ENCODE measurements at places on chromosomes 12 and 14.

GRCh38 chr12:19434538-19434937 is 4.8 kb upstream of the AEBP2 start:
- no peak overlapping the region for H3K27ac ChIP-seq
- H3K4me3 ChIP-seq: no peak overlapping the region
- H3K36me3 ChIP-seq: no peaks in the 10 kb centered on the region
- no peaks in the 10 kb centered on the region for H3K27me3 ChIP-seq

GRCh38 chr12:63876980-63877379 is 32.5 kb downstream of the SRGAP1 start:
- no peaks in the 10 kb centered on the region for H3K27me3 ChIP-seq
- H3K36me3 ChIP-seq: no peaks in the 10 kb centered on the region

- H3K27ac ChIP-seq: no peak overlapping the region
- no peak for DNase-seq
- no peaks in the 10 kb centered on the region for H3K4me1 ChIP-seq
Measured at GRCh38 chr12:2851931-2852330, 4.9 kb downstream of the TEX52 start.

DNA sequence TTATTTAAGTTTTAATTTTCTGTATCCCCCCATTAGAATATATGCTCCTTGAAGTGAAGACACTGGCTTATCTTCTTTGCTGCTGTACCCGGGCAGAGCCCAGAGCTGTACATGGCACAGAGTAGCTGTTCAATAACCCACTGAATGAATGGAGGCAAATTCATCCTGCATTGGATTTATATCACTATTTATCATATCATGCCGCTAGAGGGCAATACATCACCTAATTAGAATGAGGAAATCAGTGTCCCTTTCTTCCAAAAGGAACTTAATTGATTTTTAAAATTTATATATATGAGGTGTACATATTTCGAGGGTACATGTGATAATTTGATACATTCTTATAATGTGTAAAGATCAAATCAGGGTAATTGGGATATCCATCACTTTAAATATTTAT is 89.2 kb upstream of the TMEM260 start:
- H3K4me1 ChIP-seq: peaks cover 3% of the 10 kb centered on the region
- no peaks in the 10 kb centered on the region for H3K27me3 ChIP-seq
- no peak overlapping the region for H3K4me3 ChIP-seq
- H3K27ac ChIP-seq: no peak overlapping the region
- H3K36me3 ChIP-seq: no peaks in the 10 kb centered on the region

- H3K27me3 ChIP-seq: no peaks in the 10 kb centered on the region
- no peaks in the 10 kb centered on the region for H3K4me1 ChIP-seq
- H3K4me3 ChIP-seq: no peak overlapping the region
- H3K27ac ChIP-seq: no peak overlapping the region
Measured at GRCh38 chr12:81196595-81196994, 118.7 kb downstream of the ACSS3 start.

DNA sequence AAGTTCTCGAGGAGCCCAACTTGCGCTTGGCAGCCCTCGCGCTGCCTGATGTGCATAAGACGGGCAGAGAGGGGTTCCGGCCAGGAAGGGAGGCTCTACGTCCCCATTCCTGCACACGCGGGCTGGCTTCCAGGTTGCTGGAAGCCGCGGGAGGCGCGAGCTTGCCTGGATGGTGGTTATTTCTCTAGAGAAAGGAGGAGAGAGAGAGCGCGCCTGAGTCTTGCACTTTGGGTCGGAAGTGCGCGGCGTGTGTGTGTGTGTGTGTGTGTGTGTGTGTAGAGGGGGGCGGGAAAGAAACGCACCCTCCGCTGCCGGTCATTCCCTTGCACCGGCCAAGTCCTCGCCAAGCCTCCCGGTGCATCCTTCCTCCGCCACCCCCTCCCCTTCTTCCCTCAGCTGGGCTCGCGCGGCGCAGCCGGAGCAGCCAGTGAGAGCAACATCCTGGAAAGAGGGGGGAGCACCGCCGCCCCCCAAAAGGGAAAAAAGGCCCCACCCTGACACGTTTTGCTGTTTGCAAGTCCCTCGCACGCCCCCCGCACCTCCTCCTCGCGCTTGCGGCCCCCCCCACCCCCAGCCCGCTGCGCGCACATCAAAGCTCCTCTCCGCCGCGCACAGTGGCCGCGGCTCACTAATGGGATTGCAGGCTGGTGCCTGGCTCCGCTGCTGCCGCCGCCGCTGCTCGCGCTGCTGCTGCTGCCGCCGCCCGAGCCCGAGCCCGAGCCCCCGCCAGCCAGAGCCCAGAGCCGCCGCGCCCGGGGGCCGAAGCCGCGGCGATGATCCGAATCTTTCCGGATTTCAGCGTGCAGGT is 4.4 kb upstream of the NPAS3 start:
- no peak for DNase-seq
- no peaks in the 10 kb centered on the region for H3K36me3 ChIP-seq
- H3K4me3 ChIP-seq: no peak overlapping the region
- peaks cover 80% of the 10 kb centered on the region for H3K27me3 ChIP-seq
- no peak overlapping the region for H3K27ac ChIP-seq

- peak overlapping the region; percentile 54 for H3K4me3 ChIP-seq
- H3K36me3 ChIP-seq: no peaks in the 10 kb centered on the region
- no peak overlapping the region for H3K27ac ChIP-seq
- DNase-seq: peak; percentile 25
- no peaks in the 10 kb centered on the region for H3K27me3 ChIP-seq
Measured at GRCh38 chr14:49972823-49973222, 79.9 kb downstream of the ARF6 start.

- no peaks in the 10 kb centered on the region for H3K27me3 ChIP-seq
- no peak overlapping the region for H3K27ac ChIP-seq
- DNase-seq: no peak
- H3K4me1 ChIP-seq: no peaks in the 10 kb centered on the region
- no peak overlapping the region for H3K4me3 ChIP-seq
Measured at GRCh38 chr14:22519877-22520685, 68.9 kb downstream of the DAD1 start.

DNA sequence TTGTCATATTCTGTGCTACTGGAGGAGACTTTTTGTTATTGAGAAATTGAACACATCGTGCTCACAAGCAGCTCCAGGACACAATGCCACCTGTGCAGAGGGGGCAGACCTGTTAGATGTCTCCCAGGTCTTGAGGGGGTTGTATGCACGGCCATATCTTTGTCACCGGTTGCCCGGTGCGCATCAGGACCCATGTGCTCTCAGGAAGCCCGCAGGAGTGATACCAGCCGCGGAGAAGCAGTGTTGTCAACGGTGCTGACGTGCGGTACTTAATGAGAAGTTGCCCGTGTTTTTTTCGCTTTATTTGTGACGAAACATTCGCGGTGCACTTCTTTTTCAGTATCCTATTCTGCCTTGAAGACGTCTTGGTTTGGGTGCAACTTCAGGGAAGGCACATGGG is 128.2 kb upstream of the RTL1 start:
- H3K27me3 ChIP-seq: no peaks in the 10 kb centered on the region
- H3K4me3 ChIP-seq: no peak overlapping the region
- H3K4me1 ChIP-seq: no peaks in the 10 kb centered on the region
- no peaks in the 10 kb centered on the region for H3K36me3 ChIP-seq
- DNase-seq: no peak

DNA sequence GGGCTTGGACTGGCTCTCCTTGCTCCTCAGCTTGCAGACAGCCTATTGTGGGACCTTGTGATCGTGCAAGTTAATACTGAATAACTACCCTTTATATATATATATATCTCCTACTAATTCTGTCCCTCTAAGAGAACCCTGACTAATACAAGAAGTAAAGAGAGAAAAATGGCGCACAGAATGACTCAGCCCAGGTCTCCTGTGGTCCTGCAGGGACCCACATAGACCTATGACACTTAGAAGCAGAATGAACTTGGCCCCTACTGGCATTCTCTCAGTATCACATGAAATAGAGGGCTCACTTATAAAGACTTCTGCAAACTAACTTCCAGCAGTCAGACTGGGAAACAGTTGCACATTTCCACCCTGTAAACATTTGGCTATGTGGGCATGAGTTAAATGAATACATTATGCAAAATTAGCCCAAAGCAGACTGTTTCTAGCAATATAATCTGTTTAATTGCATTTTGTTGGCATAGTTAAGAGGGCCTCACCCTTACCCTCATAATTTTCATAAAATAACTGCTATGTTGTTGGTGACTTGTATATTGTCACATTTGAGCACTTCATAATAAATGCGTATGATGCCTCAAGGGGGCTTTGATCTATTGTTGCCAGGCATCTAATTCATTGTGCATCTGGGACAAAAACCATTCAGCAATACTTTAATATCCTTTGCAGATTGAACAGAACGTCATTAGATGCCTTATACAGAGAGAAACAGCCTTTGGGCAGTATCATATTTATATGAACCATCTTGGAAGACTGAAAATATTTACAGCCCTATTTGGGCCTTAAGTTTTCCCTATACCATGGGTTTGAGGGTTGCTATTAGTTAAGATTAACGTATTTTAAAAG is 349.7 kb upstream of the DIO2 start:
- H3K4me1 ChIP-seq: no peaks in the 10 kb centered on the region
- no peaks in the 10 kb centered on the region for H3K27me3 ChIP-seq
- DNase-seq: no peak
- H3K36me3 ChIP-seq: no peaks in the 10 kb centered on the region

GRCh38 chr12:106135075-106135474 is 3.7 kb downstream of the NUAK1 start:
- H3K27me3 ChIP-seq: peaks cover 41% of the 10 kb centered on the region
- no peak overlapping the region for H3K4me3 ChIP-seq
- no peak overlapping the region for H3K27ac ChIP-seq
- H3K36me3 ChIP-seq: no peaks in the 10 kb centered on the region
- no peak for DNase-seq

GRCh38 chr14:101399737-101400517 is 161.4 kb upstream of the DIO3 start:
- H3K36me3 ChIP-seq: no peaks in the 10 kb centered on the region
- H3K27me3 ChIP-seq: peaks cover 2% of the 10 kb centered on the region
- H3K4me3 ChIP-seq: no peak overlapping the region
- no peaks in the 10 kb centered on the region for H3K4me1 ChIP-seq
- DNase-seq: no peak

DNA sequence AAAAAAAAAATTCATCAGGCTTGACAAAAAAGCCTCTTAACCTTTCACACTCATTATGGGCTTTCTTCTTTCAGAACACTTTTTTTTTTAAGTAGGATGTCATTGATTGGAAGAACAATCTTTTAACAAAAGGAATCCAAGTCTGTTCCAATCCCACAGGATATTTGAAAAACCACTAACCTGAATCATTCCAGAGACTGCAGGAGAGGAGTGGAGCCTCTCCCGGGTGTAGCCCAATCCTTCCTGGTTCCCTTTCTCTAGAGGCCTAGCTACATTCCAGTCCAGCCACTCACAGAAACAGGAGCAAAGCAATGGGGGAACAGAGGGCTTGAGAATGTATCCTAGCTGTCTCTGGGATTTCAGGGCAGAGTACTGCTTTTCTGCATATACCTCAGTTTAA is 4.3 kb downstream of the MFAP5 start:
- DNase-seq: no peak
- H3K36me3 ChIP-seq: no peaks in the 10 kb centered on the region
- H3K27me3 ChIP-seq: no peaks in the 10 kb centered on the region
- no peak overlapping the region for H3K4me3 ChIP-seq
- H3K27ac ChIP-seq: no peak overlapping the region

GRCh38 chr12:101839324-101840283 is 8.8 kb upstream of the GNPTAB start:
- no peak overlapping the region for H3K27ac ChIP-seq
- H3K36me3 ChIP-seq: no peaks in the 10 kb centered on the region
- no peaks in the 10 kb centered on the region for H3K27me3 ChIP-seq
- H3K4me3 ChIP-seq: no peak overlapping the region
- DNase-seq: peak; percentile 51

DNA sequence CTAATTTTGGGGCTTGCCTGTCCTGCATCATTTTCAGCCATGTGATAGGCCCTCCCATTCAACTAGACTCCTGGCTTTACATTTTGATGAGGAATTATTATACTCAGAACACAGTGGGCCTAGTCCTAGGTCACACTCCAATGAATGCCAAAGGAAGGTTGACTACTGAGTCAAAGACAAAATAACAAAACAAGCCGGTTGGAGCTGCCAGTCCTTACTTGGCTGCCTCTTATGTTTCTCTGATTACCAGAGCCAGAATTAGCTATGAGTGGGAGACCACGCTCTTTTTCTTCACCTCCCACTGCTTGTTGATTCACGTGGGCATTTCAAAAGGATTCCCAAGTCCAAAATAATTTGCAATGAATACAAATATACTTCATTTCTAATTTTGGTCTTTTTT is 78.1 kb upstream of the USP44 start:
- no peaks in the 10 kb centered on the region for H3K4me1 ChIP-seq
- DNase-seq: no peak
- no peaks in the 10 kb centered on the region for H3K27me3 ChIP-seq
- H3K27ac ChIP-seq: no peak overlapping the region

GRCh38 chr14:61640158-61641136 is 54.9 kb upstream of the HIF1A start:
- H3K36me3 ChIP-seq: no peaks in the 10 kb centered on the region
- no peak overlapping the region for H3K27ac ChIP-seq
- H3K27me3 ChIP-seq: no peaks in the 10 kb centered on the region
- H3K4me1 ChIP-seq: peaks cover 13% of the 10 kb centered on the region
- DNase-seq: no peak
- H3K4me3 ChIP-seq: no peak overlapping the region

GRCh38 chr14:69481815-69482568 is 2.5 kb upstream of the PLEKHD1 start:
- no peak overlapping the region for H3K4me3 ChIP-seq
- peaks cover 50% of the 10 kb centered on the region for H3K27me3 ChIP-seq
- no peak overlapping the region for H3K27ac ChIP-seq
- peaks cover 13% of the 10 kb centered on the region for H3K4me1 ChIP-seq

- no peaks in the 10 kb centered on the region for H3K27me3 ChIP-seq
- DNase-seq: no peak
- no peaks in the 10 kb centered on the region for H3K4me1 ChIP-seq
- no peak overlapping the region for H3K4me3 ChIP-seq
- H3K36me3 ChIP-seq: no peaks in the 10 kb centered on the region
Measured at GRCh38 chr12:86660488-86661147, 404.4 kb upstream of the MGAT4C start.

- no peaks in the 10 kb centered on the region for H3K27me3 ChIP-seq
- H3K4me1 ChIP-seq: no peaks in the 10 kb centered on the region
- H3K36me3 ChIP-seq: no peaks in the 10 kb centered on the region
Measured at GRCh38 chr12:120489018-120489417, 6.9 kb upstream of the DYNLL1 start.

- no peak overlapping the region for H3K27ac ChIP-seq
- no peak for DNase-seq
- no peak overlapping the region for H3K4me3 ChIP-seq
- H3K27me3 ChIP-seq: no peaks in the 10 kb centered on the region
- H3K36me3 ChIP-seq: no peaks in the 10 kb centered on the region
Measured at GRCh38 chr12:98022961-98023360, 492.4 kb upstream of the TMPO start.

All from CD14-positive monocyte (primary cell).